ENCODE measurements at places on chromosomes 11 and 22. TPM values are rescaled to one million over a fixed set of nuclear protein-coding genes. Genes with fewer than 3 reads are reported as not detected.

DNA sequence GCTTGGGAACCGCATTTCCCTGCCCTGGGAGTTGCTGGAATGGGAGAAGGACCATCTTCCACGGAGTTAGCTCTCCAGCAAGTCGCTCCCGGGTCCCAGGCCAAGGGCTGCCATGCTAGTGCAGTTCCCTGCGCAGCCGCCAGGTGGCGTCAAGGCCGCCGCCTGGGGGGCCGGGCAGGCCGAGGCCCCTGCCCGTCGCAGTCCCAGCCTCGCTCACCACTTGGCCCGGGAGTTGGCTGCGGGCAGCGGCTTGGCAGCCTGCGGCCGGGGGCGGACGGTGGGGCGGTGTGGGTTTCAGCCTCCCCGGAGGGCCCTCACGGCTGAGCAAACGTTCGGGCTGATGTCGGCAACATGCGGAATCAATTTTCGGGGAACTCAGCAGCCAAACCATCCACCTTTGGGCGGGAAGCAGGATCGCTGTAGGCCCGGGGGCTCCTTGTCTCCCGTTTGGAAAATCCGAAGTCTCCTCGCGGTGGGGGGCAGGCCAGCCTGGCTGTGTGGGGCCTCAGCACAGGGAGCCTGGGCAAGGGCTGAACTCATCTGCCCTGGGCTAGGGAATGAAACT lies 415.1 kb downstream of the SOX6 start:
- no peaks in the 10 kb centered on the region for H3K27me3 ChIP-seq
- DNase-seq = no peak
- H3K36me3 ChIP-seq = no peaks in the 10 kb centered on the region
- no peaks in the 10 kb centered on the region for H3K4me1 ChIP-seq
- H3K27ac ChIP-seq = no peak overlapping the region

DNA sequence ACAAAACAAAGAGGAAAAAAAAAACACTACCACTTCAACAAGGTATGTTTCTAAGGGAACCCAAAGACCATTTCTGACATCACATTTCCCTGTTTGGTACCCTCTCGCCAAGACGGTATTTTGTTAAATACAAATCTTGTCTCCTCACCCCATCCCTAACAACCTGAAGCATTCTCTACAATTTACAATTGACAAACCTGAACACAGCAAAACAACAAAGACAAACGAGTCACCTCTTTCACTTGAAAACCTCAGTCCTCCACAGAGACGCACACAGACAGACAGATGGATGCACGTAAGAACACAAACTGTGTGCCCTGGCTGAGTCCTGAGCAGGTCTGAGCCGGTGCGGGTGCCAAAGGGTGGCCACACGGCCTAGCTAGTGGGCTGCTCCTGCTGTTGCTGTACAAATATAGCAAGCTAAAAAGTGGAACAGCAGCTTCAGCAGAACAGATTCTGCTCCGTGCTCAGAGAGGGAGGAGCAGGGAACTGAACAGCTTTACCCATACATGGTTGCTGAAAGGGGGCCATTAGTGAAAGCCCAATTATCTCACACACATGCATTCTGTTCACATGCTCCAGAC lies 28.5 kb downstream of the CELF1 start:
- no peaks in the 10 kb centered on the region for H3K36me3 ChIP-seq
- peaks cover 30% of the 10 kb centered on the region for H3K4me1 ChIP-seq
- DNase-seq = no peak

DNA sequence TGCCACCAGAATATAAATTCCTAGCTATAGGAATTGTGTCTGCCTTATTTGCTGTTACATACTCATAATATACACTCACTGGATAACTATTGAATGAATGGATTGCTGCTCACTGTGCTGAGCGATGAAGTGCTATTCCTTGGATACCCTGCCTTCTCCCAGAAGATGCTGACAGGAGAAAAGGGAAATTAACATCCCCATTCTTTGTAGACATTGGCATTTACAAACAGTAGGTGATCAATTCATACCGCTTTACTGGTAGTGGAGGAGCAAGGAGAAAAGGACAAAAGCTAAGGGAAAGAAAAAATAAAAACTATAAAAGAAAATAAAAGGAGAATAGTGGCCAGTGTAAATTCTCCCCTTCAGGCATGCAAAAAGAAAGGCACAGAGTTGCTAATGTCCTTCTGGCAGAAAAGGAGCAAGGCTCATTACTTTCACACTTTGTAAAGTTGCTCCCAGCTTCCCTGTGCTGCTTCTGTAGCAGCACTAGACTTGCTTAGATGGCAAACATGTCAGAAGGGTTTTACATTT lies 183.0 kb downstream of the LUZP2 start:
- H3K4me1 ChIP-seq = no peaks in the 10 kb centered on the region
- H3K27me3 ChIP-seq = no peaks in the 10 kb centered on the region
- DNase-seq = no peak
- no peak overlapping the region for H3K27ac ChIP-seq
- no peaks in the 10 kb centered on the region for H3K36me3 ChIP-seq
- H3K4me3 ChIP-seq = no peak overlapping the region

- H3K4me3 ChIP-seq = no peak overlapping the region
- no peaks in the 10 kb centered on the region for H3K4me1 ChIP-seq
- DNase-seq = no peak
- no peaks in the 10 kb centered on the region for H3K27me3 ChIP-seq
Observed at GRCh38 chr11:103680826-103681225, 355.6 kb upstream of the DDI1 start.

DNA sequence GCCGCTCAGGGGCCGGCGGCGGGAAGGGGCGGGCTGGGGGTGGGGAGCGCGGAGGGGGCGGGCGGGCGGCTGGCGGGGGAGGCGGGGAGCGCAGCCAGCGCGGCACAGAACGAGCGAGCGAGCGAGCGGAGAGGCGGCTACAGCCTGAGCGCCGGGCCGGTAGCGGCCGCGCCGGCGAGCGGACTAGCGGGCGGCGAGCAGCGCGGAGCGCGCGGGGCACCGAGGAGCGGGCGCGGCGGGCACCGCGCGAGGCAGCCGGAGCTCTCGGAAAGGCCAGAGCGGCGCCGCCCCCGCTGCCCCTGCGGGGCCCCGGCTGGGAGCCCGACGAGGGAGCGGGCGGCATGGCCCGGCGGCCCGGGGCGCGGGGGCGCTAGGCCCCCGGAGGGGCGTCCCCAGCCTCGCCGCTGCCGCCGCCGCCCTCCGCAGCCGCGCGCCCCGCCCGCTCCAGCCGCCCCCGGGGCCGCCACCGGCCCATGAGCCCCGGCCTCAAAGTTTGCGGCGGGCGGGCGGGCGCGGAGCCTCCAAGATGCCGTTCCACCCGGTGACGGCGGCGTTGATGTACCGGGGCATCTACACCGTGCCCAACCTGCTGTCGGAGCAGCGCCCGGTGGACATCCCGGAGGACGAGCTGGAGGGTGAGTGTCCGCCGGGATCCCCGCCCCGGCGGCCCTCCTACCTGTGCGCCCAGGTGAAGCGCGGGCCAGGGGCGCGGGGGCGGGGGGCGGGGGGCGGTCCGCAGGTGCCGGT lies at the start of gene CABP7:
TSS of gene CABP7 (plus strand) at position 105 of the 747 bp plus-strand sequence. CDS start at position 527, 422 bp downstream.
- H3K36me3 ChIP-seq = no peaks in the 10 kb centered on the region
- no peak within 1 kb of the TSS for H3K4me3 ChIP-seq
- no peak for DNase-seq

DNA sequence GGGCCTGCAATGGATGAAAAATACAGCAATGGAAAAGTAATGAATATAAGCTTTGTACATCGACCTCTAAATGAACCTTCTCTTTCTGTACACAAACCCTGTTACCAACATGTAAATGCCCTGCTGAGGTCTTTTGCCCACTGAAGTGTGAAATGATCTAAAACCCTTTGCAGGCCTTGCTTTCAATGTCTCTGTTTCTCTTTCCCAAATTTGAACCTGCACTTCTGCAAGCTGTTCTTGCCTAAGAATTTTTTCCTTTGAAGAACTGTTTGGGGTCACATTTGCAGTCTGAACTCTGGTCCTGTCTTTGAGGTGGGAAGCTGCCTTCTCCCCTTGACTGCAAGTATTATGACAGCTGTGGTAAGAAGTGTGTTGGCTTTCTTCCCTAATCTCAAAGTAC lies 1237.1 kb downstream of the FAM181B start:
- no peaks in the 10 kb centered on the region for H3K4me1 ChIP-seq
- no peaks in the 10 kb centered on the region for H3K27me3 ChIP-seq
- no peaks in the 10 kb centered on the region for H3K36me3 ChIP-seq

GRCh38 chr11:13782390-13783075 lies 114.1 kb downstream of the FAR1 start:
- H3K27ac ChIP-seq = no peak overlapping the region
- no peaks in the 10 kb centered on the region for H3K4me1 ChIP-seq
- no peaks in the 10 kb centered on the region for H3K36me3 ChIP-seq
- DNase-seq = no peak
- H3K4me3 ChIP-seq = no peak overlapping the region
- no peaks in the 10 kb centered on the region for H3K27me3 ChIP-seq

- no peak overlapping the region for H3K4me3 ChIP-seq
- no peaks in the 10 kb centered on the region for H3K36me3 ChIP-seq
- no peaks in the 10 kb centered on the region for H3K27me3 ChIP-seq
- no peaks in the 10 kb centered on the region for H3K4me1 ChIP-seq
Observed at GRCh38 chr11:60371386-60371785, 6.9 kb upstream of the MS4A7 start.

DNA sequence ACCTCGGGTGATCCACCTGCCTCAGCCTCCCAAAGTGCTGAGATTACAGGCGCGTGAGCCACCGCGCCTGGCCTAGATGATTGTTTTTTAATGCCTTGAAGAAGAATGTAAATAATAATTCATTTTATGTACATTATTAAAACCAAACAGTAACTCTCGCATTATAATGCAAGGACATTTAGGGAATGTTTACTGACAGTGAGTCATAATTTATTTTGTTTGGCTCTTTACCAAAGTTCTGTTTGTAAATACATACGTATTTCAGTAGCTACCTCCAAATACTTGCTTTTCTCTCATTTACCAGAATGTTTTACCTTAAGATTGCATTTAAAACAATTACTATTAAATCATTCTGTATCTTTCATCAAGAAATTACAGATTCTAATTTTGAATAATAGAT lies 3.0 kb downstream of the RAB39A start:
- no peak overlapping the region for H3K27ac ChIP-seq
- DNase-seq = no peak
- no peaks in the 10 kb centered on the region for H3K4me1 ChIP-seq
- H3K4me3 ChIP-seq = no peak overlapping the region
- H3K27me3 ChIP-seq = no peaks in the 10 kb centered on the region

DNA sequence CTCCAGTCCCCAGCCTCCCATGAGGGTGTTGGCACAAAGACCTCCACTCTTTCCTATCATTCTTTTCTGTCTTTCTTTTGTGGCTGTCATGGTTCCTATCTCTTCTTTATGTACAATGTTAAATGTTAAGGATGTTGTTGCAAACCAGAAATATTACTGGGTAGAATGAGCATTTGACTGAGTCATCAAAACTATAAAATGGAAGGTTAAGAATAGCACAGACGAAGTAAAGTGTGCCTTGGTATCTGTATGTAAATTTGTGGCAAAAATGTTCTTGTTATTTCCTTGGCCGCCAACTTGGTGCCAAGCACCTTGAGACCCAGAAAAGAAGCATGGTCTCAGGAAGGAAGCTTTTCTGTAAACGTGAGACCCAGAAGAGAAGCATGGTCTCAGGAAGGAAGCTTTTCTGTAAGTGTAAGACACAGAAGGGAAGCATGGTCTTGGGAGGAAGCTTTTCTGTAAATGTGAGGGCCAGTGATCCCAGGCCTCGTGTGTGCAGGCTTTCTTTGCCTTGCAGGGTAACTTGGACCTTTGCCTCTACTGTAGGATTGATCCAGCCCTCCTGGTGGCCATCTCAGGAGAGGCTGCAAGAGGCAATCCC lies 6.7 kb upstream of the PKP3 start:
- no peaks in the 10 kb centered on the region for H3K36me3 ChIP-seq
- H3K4me3 ChIP-seq = no peak overlapping the region
- no peak overlapping the region for H3K27ac ChIP-seq
- H3K4me1 ChIP-seq = peaks cover 15% of the 10 kb centered on the region
- no peak for DNase-seq

DNA sequence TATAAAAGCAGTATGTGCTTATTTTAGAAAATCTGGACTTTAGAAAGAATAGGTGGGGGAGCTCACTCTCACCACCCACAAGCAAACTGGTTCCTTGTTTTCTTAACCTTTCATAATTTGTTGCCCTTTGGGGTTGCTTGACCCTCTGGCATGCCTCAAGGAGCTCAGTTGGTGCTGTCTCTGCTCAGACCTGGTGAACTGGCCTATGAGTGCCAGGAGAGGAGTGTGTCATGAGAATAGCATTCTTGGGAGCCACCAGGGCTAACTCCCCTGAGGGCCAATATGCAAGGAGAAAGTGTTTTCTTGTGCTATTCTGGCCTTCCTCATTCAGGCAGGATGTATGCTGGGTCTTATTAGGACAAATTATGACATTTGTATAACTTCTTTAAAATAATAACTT lies 21.0 kb upstream of the AMOTL1 start:
- H3K4me3 ChIP-seq = no peak overlapping the region
- no peaks in the 10 kb centered on the region for H3K4me1 ChIP-seq
- no peaks in the 10 kb centered on the region for H3K27me3 ChIP-seq
- no peak for DNase-seq

GRCh38 chr11:945986-946385 lies 20.3 kb downstream of the AP2A2 start:
- no peaks in the 10 kb centered on the region for H3K4me1 ChIP-seq
- no peak overlapping the region for H3K27ac ChIP-seq
- no peak overlapping the region for H3K4me3 ChIP-seq
- H3K27me3 ChIP-seq = no peaks in the 10 kb centered on the region

DNA sequence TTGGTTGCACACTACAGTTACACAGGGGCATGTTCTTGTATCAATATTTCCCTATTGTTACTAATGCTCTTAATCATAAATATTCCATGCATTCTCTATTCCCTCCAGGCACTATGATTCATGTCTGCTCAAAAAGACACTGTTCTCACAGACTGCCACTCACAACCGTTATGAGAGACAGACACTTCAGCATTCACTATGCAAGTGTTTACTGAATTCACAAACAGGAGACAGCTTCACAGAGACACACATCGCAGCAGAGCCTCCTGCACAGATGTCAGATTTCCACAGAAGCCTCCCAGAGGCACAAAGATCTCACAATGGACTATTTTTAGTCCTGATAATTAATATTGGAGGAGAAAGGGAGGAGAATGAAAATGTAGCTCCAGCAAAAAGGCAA lies 930.4 kb downstream of the OPCML start:
- H3K36me3 ChIP-seq = no peaks in the 10 kb centered on the region
- no peaks in the 10 kb centered on the region for H3K27me3 ChIP-seq
- DNase-seq = no peak
- no peak overlapping the region for H3K27ac ChIP-seq
- H3K4me3 ChIP-seq = no peak overlapping the region

- no peaks in the 10 kb centered on the region for H3K36me3 ChIP-seq
- H3K27ac ChIP-seq = no peak overlapping the region
- no peaks in the 10 kb centered on the region for H3K4me1 ChIP-seq
- DNase-seq = no peak
- H3K4me3 ChIP-seq = no peak overlapping the region
- peaks cover 19% of the 10 kb centered on the region for H3K27me3 ChIP-seq
Observed at GRCh38 chr11:113628912-113629311, 77.2 kb downstream of the TMPRSS5 start.

DDIAS gene
- total RNA-seq = 17.1 TPM

RGL4 gene
- total RNA-seq = not detected

CALCA gene
- total RNA-seq = not detected

C22orf31 gene
- not detected for total RNA-seq

EXT2 gene
- total RNA-seq = 42.8 TPM

LMNTD2 gene
- total RNA-seq = 9.5 TPM

NEAT1 gene
- total RNA-seq = 564 TPM

YWHAH gene
- total RNA-seq = 140 TPM

All from HCT116 (cell line).